Amniotic stem cell (primary cell): ENCODE measurements at places on chromosomes 11 and 22.

DNA sequence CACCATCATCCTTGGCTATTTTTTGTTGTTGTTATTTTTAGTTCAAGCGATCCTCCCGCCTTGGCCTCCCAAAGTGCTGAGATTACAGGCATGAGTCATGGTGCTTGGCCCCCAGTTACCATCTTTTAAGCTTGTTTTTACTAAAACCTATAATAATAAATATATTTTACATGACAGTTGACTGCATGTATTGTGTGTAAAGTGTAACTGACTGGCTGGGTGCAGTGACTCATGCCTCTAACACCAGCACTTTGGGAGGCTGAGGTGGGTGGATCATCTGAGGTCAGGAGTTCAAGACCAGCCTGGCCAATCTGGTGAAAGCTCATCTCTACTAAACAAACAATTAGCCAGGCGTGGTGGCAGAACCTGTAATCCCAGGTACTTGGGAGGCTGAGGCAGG, 386.2 kb downstream of the TENM4 start:
- DNase-seq: no peak

DNA sequence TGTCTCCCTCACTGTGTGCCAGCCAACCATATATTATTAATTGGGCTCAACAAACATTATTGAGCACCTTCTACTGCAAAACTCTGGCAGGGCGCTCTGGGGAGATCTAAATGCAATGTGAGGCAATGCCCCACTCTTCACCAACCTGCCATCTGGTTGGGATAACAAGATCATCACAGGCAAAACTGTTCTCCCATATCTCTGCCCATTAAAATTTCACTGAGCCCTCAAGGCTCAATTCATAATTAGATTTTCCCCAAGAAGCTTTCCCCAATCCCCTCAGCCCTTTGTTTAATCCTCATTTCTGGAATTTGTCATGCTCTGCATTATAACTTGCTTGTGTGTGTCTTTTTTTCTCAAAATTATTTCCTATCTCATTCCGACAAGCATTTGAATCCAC, 106.6 kb downstream of the ARL14EP start:
- DNase-seq: no peak

DNA sequence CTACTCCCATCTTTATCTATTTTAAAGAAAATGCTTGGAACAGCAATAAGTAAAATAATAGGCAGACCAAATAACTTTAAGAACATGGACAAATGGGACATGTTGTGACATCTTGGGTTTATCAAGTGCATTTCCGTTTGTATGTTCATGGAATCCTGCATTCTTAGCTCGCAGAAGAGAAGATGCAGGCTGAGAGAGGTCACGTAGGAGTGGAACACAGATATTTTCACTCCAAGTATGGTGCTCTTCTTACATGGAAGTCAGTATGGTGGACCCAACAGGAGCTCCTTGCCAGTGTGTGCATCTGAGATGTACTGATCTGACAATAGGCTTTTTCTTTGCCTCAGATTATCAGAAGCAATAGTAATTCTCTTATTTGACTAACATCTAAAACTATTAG, 1.7 kb downstream of the E2F8 start:
- DNase-seq: no peak

DNA sequence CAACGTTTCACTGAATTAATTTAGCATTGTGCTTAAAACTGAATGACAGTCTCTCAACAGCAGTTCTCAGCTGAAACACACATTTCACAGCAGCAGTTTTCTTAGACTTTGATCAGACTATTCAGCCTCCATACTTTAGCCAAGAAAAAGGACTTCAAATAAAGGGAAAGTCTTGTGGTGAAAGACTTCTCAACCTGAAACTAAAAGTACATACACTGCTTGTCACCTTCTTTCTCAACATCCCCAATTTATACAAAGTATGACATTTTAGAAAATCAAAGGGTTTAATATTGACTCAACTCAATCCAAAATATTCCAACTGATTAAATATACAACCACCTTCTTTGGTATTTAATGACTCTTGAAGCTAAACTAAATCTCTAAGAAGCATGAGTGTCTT, 419.0 kb downstream of the LRRC4C start:
- DNase-seq: no peak

DNA sequence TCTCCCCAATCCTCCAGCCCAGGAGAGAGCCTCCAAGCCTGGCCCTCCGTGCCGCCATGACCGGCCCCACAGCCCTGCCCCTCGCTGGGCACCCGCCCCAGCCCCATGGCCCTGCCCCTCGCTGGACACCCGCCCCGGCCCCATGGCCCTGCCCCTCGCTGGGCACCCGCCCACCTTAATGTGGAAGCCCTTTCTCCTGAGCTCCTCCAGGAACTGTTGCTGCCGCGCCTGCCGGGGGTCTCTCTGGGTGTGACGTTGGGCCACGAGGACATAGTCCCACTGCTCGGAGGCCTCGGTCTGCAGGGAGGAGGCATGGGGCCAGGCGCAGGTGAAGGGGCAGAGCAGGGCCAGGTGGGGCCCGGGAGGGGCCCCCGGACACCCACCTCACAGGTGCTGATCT, 8.2 kb downstream of the ANO9 start:
- DNase-seq: no peak

- DNase-seq: no peak
These were observed 768 bp downstream of the LDHA start for GRCh38 chr11:18394928-18395734.

DNA sequence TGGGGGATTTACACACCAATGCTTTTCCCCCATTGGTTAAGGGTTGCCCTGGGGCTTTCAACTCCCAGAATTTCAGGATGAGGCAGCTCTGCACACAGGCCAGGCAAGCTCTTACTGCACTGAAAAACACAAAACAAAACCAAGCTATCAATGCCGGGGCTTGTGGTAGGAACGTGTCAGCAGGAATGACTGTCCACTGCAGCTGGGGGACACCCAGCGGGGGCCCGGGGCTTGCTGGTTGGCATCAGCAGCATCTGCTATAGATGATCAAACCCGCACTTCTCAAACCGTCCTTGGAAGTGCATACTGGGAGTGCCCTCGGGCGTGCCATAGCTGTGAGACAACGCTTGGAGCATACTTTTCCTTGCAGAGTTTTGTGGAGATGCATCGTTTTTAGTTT, 7.7 kb downstream of the TP53AIP1 start:
- DNase-seq: no peak
